ENCODE measurements at places on chromosomes 2 and 18. TPM values are rescaled to one million over a fixed set of nuclear protein-coding genes. Genes with fewer than 3 reads are reported as not detected.

- H3K36me3 ChIP-seq: no peaks in the 10 kb centered on the region
- H3K4me1 ChIP-seq: no peaks in the 10 kb centered on the region
- no peak overlapping the region for H3K4me3 ChIP-seq
These were observed 1.0 kb downstream of the TEX44 start for GRCh38 chr2:231593666-231594065.

DNA sequence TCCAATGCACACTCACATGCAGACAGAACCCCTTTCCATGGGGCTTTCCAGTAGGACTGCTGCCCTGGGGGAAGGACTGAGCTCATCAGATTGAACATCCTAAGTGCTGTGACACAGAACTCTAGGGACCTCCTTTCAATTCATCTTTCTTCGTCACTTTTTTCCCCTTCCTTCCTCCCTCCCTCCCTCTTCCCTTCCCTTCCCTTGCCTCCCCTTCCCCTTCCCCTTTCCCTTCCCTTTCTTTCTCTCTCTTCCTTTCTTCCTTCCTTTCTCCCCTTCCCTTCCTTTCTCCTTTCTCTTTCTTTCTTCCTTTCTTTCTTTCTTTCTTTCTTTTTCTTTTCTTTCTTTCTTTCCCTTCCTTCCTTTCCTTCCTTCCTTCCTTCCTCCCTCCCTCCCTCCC lies 39.6 kb upstream of the GATA6 start:
- peaks cover 13% of the 10 kb centered on the region for H3K27me3 ChIP-seq
- no peaks in the 10 kb centered on the region for H3K36me3 ChIP-seq
- no peak for DNase-seq

GRCh38 chr2:231429152-231429551 lies 33.6 kb downstream of the B3GNT7 start:
- DNase-seq: no peak
- H3K4me3 ChIP-seq: no peak overlapping the region
- no peak overlapping the region for H3K27ac ChIP-seq
- H3K27me3 ChIP-seq: peaks cover 5% of the 10 kb centered on the region

DNA sequence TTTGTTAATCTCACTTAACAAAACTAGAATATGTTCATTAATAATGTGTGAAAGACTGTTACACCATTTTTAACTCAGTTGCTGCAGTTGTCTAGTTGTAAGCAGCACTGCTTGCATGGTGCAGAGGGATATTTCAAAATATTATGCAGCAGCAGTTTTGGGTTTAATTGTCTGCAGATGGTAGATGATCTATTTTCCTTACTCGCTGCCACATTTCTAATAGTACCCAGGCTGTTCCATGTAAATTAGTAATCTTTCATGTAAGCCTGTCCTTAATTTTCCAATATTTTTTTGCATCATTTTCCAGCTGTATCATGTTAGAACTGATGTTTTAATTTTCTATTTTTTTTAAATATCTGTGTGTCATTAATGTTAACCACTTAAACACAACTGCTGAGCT lies 488.1 kb upstream of the RAB12 start:
- H3K4me1 ChIP-seq: peaks cover 6% of the 10 kb centered on the region
- H3K36me3 ChIP-seq: no peaks in the 10 kb centered on the region
- no peaks in the 10 kb centered on the region for H3K27me3 ChIP-seq
- H3K27ac ChIP-seq: no peak overlapping the region
- no peak for DNase-seq
- no peak overlapping the region for H3K4me3 ChIP-seq

DNA sequence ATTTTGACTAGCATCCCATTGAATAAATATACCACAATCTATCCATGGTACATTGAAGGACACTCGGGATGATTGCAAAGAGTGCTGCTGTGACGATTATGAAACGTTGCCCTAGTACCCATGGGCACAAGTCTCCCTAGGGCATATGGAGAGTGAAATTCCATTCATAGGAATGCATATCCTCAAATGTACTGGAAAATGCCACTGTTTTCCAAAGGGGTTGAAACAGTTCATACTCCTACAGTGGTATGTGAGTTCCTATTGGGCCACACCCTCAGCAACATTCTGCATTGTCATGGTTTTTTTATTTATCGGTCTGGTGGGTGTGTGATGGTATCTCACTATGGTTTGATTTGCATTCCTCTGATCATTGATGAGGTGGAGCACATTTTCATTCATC lies 130.6 kb downstream of the TWIST2 start:
- no peak overlapping the region for H3K27ac ChIP-seq
- H3K27me3 ChIP-seq: peaks cover 3% of the 10 kb centered on the region
- H3K4me1 ChIP-seq: peaks cover 6% of the 10 kb centered on the region
- H3K4me3 ChIP-seq: no peak overlapping the region
- H3K36me3 ChIP-seq: no peaks in the 10 kb centered on the region

DNA sequence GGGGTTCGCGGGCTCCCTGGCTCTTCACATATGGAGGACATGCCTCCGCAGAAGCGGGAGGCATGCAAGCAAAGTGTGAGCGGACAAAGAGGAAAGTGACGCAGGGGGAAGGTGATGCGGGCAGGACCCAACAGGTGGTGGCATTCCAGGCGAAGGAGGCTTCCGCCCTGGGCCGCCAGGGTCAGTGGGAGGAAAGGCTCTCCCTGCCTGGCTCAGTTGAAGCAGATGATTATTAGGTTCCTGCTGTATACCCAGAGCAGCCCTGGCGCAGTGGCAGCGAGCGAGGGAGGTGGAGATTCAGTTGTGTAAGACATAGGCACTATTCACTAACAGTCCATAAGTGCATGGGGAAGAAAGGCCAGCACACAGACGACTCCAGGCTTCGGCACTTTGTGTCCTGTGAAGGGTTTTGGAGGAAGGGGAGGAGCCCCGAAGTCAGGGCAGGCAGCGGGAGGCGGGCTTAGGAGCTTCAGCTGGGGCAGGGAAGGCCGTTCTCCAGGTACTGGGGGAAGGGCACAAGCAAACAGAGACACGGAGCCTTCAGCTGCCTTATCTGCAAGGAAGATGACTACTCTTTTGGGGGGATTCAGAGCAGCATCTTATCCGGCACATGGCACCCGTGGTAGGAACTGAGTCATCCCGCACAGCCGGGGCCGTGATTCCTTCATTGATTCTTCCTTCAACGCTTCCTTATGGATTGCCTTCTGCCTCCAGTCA lies 89.8 kb downstream of the TGOLN2 start:
- no peaks in the 10 kb centered on the region for H3K27me3 ChIP-seq
- H3K4me1 ChIP-seq: no peaks in the 10 kb centered on the region
- no peak for DNase-seq
- peaks cover 1% of the 10 kb centered on the region for H3K36me3 ChIP-seq
- no peak overlapping the region for H3K4me3 ChIP-seq
- no peak overlapping the region for H3K27ac ChIP-seq

GRCh38 chr2:122643725-122644329 lies 888.4 kb downstream of the TSN start:
- H3K4me3 ChIP-seq: no peak overlapping the region
- H3K27me3 ChIP-seq: no peaks in the 10 kb centered on the region
- no peaks in the 10 kb centered on the region for H3K4me1 ChIP-seq
- H3K27ac ChIP-seq: no peak overlapping the region
- DNase-seq: peak; percentile 1
- no peaks in the 10 kb centered on the region for H3K36me3 ChIP-seq

The SIX2 gene
- polyA plus RNA-seq: not detected

The BCS1L gene
- polyA plus RNA-seq: 56.7 TPM

The SRD5A2 gene
- not detected for polyA plus RNA-seq

The NGEF gene
- polyA plus RNA-seq: 0.52 TPM

The KYNU gene
- polyA plus RNA-seq: 0.75 TPM

The DNAJC10 gene
- 34.6 TPM for polyA plus RNA-seq

Data from IMR-90 (cell line).